Adipose tissue (tissue), 3 donors: ENCODE measurements at places on chromosomes 13 and 19. TPM values are rescaled to one million over a fixed set of nuclear protein-coding genes. Genes with fewer than 3 reads are reported as not detected.

Gene GPALPP1
- 7.8 TPM for polyA plus RNA-seq

Gene MCEMP1
- polyA plus RNA-seq: 20.8 TPM

Gene VSTM1
- 2.1 TPM for polyA plus RNA-seq

Gene ZNF665
- polyA plus RNA-seq: 3.5 TPM

Gene CLEC17A
- not detected for polyA plus RNA-seq

Gene GPR12
- polyA plus RNA-seq: 0.03 TPM

Gene RASA3
- polyA plus RNA-seq: 14.8 TPM

Gene SULT2A1
- polyA plus RNA-seq: not detected

Gene PSG7
- not detected for polyA plus RNA-seq

Gene ATP11A
- polyA plus RNA-seq: 8.1 TPM

Gene ZNF284
- 0.16 TPM for polyA plus RNA-seq

Gene SMIM44
- not detected for polyA plus RNA-seq

Gene SYT5
- polyA plus RNA-seq: 0.27 TPM

Gene NALCN
- 0.97 TPM for polyA plus RNA-seq

Gene RDH8
- 0.12 TPM for polyA plus RNA-seq

Gene C19orf67
- not detected for polyA plus RNA-seq

Gene ZNF814
- 4.0 TPM for polyA plus RNA-seq

Gene ZNF534
- polyA plus RNA-seq: not detected

Gene ZNF43
- polyA plus RNA-seq: 2.6 TPM

Gene NLRP4
- polyA plus RNA-seq: not detected

Gene ZNF628
- polyA plus RNA-seq: 4.0 TPM

Gene SHANK1
- 1.1 TPM for polyA plus RNA-seq

Gene IRF3
- polyA plus RNA-seq: 76.0 TPM

Gene CEACAM3
- 0.07 TPM for polyA plus RNA-seq

Gene PODNL1
- polyA plus RNA-seq: 2.5 TPM

Gene ZIC5
- polyA plus RNA-seq: not detected

Gene CCL25
- polyA plus RNA-seq: not detected

Gene MUC16
- 0.03 TPM for polyA plus RNA-seq

Gene B3GNT8
- polyA plus RNA-seq: 1.6 TPM

Gene ZNF492
- polyA plus RNA-seq: 0.06 TPM

Gene ZNF729
- polyA plus RNA-seq: not detected

Gene MPND
- polyA plus RNA-seq: 17.2 TPM

Gene TUBA3C
- not detected for polyA plus RNA-seq

Gene PLPPR3
- polyA plus RNA-seq: not detected

Gene STOML3
- polyA plus RNA-seq: not detected

Gene KMT5C
- polyA plus RNA-seq: 6.5 TPM

Gene ZNF709
- polyA plus RNA-seq: 0.34 TPM

Gene DPF1
- polyA plus RNA-seq: 0.13 TPM

Gene FXYD7
- 0.45 TPM for polyA plus RNA-seq

Gene AZU1
- 0.03 TPM for polyA plus RNA-seq

Gene LCP1
- polyA plus RNA-seq: 7.3 TPM

Gene CERS1
- polyA plus RNA-seq: 0.24 TPM

Gene F10
- 3.8 TPM for polyA plus RNA-seq

Gene KISS1R
- not detected for polyA plus RNA-seq

Gene PEX11G
- polyA plus RNA-seq: 4.0 TPM

Gene IGFL3
- polyA plus RNA-seq: not detected

Gene ZNF20
- 1.7 TPM for polyA plus RNA-seq

Gene PALM3
- 9.9 TPM for polyA plus RNA-seq

Gene AKT2
- 172 TPM for polyA plus RNA-seq

Gene GRK1
- not detected for polyA plus RNA-seq

Gene FPR1
- polyA plus RNA-seq: 27.8 TPM

Gene ZNF154
- 0.67 TPM for polyA plus RNA-seq

Gene GNG7
- 4.0 TPM for polyA plus RNA-seq

Gene NR2F6
- polyA plus RNA-seq: 11.0 TPM

Gene NTF4
- polyA plus RNA-seq: 0.09 TPM

Gene MAST1
- not detected for polyA plus RNA-seq

Gene FGF21
- polyA plus RNA-seq: not detected
